ENCODE measurements at places on chromosomes 6 and 20.

- DNase-seq = no peak
These were observed 114.5 kb downstream of the SLC16A10 start for GRCh38 chr6:111201764-111202163.

DNA sequence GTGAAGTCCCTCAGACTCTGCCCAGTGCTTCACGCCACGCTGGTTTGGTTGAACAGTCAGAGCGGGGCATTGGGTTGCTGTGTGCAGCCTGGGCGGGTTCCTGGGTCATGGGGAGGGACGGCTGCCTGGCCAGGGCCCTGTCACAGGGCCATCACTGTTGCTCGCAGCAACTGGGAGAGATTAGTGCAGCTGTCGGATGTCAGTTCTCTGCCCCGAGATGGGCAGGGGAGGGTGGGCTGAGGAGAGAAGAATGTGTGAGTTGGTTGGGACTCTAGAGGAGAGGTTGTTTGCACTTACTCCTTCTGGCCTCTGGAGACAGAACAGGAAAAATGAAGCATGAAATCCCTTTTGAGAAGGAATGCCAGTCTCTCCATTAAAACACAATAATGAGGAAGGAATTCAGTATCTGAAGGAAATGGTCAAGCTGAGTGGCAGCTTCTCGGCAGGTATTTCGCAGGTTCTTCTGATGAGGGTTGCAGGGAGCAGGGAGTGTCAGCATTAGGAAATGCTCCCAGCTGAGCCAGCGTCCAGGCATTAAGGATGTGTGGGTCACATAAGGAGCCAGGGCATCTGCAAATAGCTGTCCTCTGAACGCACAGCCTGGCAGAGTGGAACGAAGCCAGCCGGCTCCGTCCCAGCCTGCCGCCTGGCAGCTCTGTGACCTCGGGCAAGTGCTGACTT, 95.9 kb downstream of the SSR1 start:
- DNase-seq = no peak

- no peak for DNase-seq
These were observed 561.6 kb upstream of the CHD6 start for GRCh38 chr20:42179768-42180167.

DNA sequence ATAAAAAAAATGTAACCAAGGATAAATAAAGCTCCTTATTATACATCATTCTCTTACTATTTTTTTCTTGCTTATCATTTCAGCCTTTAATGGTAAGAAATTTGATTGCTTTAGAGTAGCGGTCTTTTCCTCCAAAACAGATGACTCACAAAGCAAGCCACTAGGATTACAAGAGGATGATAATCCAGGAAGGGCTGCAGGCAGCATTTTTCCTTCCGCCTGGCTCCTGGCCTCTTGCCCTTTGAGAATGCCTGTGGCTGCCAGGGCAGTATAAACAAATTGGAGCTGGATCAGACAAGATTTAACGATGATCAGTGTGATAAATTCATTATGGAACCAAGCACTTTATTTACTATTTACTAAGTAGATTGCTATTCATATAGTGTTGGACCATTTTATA, 9.7 kb upstream of the FBXL4 start:
- no peak for DNase-seq

DNA sequence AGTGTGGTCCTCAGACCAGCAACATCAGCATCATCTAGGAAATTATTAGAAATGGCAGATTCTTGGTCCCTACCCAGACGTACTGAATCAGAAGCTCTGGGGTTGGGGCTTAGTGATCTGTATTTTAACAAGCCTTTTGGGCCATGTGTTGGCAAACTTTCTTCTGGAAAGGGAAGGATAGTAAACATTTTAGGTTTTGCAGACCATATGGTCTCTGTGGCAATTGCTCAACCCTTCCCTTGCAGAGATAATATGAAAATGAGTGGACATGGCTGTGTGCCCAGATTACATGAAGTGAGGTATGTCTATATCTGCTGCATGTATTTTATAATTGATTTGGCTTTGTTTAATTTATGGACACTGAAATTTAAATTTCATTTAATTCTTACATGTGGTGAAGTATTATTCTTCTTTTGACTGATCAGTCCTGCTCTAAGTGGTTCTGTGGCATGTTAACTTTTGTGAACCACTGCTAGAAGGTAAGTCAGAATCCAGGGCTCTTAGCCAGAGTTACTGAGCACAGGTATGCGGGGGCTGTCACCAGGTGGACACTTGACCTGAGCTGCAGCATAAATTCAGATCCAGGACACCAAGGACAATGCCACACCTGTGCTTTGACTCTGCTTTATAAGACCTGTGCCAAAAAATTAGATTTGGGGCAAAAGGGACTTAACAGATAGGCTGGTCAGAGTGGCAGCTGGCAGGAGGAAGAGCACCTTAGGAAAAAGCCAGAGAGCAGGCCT, 43.2 kb downstream of the LY86 start:
- DNase-seq = no peak

DNA sequence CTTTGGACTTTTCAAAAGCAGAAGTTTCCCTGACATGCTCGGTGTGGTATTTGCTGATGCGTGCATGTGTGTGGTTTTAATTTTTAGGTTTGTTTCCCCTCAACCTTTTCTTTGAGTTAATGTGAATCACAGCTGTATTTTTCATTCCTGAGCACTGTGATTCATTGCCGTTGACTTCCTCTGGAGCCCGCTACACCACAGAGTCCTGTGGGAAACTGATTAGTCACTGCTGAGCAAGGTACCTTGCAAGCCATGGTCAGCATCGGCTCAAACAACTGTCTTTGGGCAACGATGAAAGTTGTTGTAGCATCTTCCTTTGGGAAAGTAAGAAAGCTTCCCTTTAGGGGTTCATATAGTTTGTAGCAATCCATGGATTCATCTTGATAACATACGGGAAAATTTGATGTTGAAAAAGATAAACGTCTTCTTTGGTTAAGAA, 57.5 kb downstream of the RIN2 start:
- no peak for DNase-seq

DNA sequence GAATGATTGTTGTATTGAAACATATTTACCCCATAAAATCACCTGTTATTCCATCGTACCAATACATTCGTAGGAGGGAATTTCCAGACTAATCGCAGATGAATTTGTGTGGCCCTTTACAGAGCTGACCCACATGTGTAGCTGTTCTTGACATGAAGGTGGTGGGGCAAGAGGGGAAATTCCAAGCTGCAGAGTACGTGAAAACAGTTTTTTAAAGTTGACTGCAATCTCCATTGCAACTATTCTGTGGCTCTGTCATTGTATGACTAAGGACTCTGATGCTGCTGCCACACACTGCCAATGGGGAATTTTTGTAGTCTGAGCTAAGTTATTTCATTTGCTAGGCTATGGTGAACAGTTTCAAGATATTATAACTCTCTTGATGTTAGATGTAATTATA, 46.4 kb upstream of the ADTRP start:
- DNase-seq = no peak

DNA sequence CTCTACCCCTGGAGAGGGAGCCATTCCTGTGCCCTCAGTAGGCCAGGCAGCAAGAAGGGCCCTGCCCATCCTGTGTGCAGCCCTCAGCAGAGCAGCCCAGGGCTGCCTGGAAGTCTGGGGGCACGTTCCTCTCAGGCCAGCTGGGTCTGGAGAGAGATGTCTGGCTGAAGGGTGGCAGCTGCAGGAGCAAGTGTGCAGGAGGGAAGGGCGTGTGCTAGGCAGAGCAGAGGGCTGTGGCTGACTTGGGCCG, 62.7 kb downstream of the NOL4L start:
- DNase-seq = no peak

DNA sequence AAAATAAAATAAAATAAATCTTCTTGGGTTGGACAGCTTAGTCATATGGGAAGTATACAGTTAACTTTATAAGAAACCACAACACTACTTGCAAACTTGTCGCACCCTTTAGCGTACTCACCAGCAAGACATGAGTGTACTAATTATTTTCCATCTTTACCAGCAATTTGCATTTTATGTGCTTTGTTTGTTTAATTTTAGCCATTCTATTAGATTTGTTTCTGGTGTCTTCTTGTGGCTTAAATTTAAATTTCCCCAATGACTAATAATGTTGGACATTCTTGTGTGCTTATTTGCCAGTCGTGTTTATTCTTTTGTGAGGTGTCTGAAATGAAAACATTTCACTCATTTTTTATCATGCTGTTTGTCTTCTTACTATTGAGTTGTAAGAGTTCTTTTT, 1172.2 kb upstream of the CITED2 start:
- no peak for DNase-seq

All from HAP-1 (cell line).